ENCODE measurements at places on chromosomes 16 and 17.
A peak's percentile ranks its signal among the peaks of the same experiment; 100 is the strongest.

DNA sequence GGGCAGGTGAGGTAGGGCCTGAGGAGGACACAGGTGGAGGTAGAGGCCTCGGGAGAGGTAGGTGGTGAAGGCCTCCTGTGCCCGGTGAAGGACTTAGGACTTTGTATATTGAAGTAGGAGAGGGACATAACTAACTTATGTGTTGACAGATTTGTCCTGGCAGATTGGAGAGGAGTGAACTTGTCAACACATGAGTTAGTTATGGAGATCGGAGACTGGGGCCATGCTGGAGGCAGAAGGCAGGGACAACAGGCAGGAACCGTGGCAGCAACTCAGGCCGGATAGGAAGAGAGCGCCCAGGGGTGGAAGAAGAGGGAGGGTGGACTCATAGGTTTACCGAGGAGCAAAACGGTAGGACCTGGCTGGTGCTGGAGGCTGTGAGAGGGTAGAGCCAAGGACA lies 18.4 kb downstream of the GLP2R start:
- no peak for DNase-seq

DNA sequence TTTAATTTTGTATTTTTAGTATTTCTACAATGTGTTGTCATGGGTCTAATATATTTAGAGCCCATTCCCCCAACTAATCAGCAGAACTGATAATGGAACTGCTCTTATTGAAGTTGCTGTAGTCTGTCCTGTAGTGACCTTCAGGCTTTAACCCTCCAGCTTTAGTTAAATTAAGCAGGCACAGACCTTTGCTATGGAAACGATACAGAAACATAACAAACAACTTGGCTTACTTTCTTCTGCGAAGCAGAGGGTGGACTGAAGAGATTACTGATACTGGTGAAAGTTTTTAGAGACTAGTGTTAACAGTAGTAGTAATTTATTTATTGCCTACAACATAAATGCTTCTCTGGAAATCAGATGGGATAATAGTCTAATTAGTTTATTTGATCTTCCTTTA lies 61.4 kb downstream of the NFATC3 start:
- no peak for DNase-seq

- no peak for DNase-seq
Measured at GRCh38 chr17:63162406-63163157, 196.5 kb downstream of the TANC2 start.

DNA sequence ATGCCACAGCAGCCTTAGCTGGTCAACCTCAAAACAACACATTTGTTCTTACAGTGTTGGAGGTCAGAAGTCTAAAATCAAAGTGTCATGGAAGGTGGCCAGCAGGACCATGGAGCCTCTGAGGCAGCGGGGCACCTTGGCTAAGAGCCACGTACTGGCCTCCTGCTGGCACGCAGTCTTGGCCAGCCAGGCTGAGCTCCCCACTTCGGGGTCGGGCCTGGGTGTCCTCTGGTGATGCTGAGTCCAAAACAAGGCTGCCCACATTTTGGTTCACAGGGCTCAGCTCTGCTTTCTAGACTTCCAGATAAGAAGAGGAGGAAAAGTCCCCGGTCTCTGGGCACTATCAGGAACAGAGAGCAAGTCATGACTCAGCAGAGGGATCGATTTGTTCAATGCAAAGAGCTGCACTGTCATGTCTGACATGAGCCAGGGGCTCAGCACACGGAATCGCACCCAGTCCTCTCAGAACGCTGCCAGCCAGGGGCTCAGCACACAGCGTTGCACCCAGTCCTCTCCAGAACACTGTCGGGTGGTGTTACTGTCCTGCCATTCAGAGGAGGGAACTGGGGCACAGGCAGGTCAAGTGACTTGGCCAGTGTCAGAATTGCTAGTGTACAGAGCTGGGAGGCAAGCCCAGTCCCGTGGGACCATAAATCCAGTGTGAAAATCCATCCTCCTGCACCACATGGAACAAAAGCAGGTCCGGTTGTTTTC lies 2.5 kb downstream of the LGALS9 start:
- DNase-seq, result no peak

DNA sequence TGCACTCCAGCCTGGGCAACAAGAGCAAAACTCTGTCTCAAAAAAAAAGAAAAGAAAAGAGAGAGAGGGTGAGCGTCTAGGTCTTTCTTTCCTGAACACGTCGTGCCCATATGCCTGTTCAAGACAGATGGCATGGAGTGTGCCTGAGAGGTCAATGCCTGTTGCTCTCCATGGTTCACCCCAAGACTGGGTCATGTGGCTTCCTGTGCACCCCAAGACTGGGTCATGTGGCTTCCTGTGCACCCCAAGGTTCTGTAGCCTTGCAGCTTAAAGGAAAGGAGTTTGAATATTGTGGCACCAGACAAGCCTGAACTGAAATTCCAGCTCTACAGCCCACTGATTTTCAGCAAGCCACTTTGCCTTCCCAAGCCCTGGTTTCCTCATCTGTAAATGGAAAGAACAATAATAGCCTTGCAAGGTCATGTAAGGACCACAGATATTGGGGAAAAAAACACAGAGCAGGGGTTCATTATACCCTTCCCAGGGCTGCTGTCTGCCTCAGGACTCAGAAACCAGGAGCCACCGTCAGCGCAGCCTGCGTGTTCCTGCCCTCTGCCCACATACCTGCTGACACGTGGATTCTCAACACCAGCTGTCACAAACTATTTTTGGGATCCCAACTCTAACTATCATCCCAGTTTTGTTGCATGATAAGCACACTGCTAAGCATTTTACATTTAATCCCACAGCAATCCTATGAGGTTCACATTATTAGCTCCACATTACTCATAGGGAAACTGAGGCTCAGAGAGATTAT lies 18.0 kb upstream of the NAGS start:
- DNase-seq, result no peak

DNA sequence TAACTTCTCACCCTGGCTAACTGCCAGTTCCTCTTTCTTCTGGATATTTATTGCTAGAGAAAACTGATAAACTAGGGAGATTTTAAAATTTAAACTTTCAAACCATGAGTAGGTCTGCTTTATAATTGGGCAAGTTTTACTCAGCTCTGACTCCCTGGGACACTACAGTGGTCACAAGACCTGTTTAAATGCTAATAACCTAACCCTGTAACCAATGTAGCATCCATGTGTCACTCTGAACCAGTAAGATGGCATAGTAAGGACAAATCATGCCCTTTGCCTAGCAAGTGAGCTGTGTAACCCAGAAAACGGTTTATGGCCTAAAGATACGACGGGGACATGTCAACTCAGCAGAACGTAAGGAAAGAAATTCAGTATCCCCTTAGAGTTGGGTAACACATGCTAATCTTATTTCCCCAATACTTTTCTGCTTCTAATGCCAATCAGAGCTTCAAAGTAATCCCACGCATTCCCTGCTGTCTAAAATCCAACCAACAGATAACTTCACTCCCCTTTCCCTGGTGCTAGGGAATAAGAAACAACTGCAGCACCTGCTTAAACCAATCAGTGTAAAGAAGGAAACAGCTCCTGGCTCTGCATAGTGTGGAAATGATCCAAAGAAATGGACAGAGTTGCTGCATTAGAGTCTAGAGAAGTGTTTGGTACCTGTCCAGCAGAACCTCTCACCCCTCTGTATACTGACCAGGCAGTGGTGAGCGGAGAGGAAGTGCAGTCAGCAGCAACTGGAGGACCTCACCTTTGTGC lies 85.7 kb downstream of the NCOR1 start:
- DNase-seq, result no peak

GRCh38 chr16:55328611-55329569 lies 4.9 kb downstream of the IRX6 start:
- DNase-seq, result no peak

DNA sequence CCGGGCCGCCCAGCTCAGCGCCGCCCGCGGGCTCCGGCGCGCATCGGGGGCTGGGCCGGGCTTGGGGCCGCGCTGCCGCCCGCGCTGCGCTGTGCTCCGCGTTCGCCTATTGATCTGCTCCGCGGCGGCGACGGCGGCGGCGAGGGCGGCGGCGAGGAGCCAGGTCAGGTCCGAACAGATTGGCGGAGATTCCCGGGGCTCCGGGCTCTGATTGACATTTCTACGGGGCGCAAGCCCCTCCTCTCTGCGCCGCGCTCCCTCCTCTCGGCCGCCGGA lies 559 bp downstream of the IRX3 start:
- no peak for DNase-seq

DNA sequence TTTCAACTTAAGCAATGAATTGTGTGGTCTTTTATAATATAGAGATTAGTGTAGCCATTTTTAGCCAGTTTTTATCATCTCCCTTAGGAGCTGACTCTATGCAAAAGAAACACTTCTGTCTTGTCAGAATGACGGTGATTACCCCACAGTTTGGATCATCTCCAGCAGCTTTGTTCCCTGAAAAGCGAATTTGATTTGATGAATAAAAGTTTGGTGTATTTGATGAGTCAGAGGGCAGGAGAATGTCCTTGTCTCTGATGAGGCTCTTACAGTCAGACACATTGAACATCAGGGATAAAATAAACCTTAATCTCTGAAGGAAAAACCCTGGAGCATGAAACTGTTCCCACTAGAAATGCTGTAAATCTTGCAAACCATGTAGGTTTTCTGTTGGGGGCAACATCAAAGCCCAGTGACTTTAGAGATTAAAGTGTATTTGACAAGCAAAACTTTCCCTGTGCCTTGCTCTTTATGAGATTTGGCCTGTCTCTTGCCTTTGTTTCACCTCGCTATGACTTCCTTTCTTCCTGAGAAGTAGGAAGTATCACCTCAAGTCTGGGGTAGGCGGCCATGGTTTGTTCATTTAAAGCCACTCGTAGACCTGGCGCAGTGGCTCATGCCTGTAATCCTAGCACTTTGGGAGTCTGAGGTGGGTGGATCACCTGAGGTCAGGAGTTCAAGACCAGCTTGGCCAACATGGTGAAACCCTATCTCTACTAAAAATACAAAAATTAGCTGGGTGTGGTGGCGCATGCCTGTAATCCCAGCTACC lies 209.3 kb downstream of the FTO start:
- peak; percentile 73 for DNase-seq

DNA sequence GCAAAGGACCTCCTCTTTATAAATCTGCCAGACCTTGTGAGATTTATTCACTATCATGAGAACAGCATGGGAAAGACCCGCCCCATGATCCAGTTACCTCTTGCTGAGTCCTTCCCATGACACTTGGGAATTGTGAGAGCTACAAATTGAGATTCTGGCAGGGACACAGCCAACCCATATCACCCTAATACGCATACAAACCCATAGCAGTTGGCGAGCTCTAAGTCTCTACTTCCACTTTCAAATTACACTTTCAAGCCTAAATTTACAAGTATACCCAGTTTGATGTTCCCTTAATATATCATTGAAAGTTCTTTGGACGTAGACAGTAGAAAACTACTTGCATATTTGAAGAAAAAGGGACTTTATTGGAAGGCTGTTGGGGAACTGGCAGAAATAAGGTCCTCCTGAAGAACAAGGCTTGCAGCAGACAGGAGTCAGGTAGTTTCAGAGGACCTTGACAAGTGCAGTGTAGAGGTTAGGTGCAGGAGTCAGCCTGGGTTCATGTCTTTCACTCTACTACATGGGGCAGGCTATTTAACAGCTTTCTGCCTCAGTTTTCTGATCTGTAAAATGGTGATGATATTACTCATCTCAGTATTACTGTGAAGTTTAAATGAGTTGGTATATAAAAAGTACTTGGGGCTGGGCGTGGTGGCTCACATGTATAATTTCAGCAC lies 107.9 kb upstream of the EEF2KMT start:
- no peak for DNase-seq

GRCh38 chr16:88685156-88686061 lies 898 bp downstream of the SNAI3 start:
- no peak for DNase-seq

- no peak for DNase-seq
Measured at GRCh38 chr17:16465861-16466338, 26.1 kb downstream of the LRRC75A start.

- no peak for DNase-seq
Measured at GRCh38 chr17:68957944-68958343, 2.8 kb upstream of the ABCA8 start.

DNA sequence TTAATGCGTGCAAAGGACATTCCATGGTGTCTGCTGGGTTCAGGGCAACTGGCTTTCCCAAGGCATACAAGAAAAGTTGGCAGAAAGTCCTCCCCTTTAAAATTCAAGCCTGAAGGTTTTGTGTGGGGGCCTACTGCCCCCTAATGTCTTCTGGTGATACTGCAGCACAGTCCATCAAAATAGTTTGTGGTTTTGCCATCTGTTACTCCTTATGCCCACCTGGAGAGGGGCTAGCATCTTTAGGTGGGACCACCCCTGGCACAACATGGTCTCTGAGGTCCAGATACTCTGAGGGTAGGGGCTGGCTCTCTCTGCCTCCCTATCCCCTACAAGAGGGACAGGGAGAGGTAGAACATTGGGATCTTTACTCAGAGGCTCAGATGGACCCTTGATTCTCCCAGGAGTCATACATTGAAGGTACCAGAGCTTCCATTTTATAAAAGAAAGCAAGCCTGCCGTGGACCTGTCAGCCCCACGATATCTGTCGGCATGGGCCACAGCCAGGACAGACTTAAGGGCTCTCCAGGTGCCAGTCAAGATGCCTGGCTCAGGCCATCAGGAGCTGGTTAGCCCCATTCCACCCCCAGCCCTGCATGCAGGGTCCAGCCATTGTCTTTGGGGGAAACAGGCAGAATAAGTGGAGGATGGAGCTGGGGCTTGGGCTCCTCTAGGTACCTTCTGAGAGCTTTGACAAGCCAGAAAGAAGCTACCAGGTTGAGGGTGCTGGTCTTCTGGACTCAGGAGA lies 6.3 kb downstream of the ESRP2 start:
- DNase-seq, result no peak

DNA sequence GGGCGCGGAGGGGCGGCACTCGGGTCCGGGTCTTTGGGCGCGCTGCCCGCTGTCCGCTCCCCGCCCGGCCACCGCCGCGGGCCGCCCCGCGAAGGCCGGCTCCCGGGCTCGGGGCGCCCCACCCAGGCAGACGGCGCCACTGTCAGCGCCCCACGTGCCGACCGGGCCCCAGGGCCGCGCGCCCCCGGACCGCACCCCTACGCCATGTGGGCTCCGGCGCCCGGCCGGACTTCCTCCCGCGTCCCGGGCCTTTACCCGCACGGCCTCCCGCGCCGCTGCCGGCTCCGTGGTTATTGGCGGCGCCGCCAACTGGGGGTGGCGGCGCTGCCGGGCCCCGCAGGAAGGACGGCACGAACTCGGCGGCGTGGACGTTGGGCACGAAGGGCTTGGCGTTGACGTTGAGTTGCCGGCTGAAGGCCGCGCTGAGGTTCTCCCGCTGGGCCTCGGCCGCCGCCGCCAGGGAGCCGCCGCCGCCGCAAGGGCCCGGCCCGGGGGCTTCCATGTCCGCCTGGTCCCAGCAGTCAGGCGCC lies 577 bp downstream of the GSPT1 start:
- no peak for DNase-seq

GRCh38 chr17:68820476-68820824 lies 134.7 kb downstream of the ABCA8 start:
- DNase-seq, result no peak

GRCh38 chr16:51697454-51697853 lies 546.4 kb upstream of the SALL1 start:
- no peak for DNase-seq

GRCh38 chr17:5283571-5284315 lies 1.7 kb downstream of the RABEP1 start:
- DNase-seq, result no peak
